ENCODE measurements at places on chromosomes 2 and 18.

GRCh38 chr2:168143813-168144212 lies 103.6 kb downstream of the STK39 start:
- no peak for DNase-seq

GRCh38 chr2:22885245-22885644 lies 499.7 kb upstream of the KLHL29 start:
- no peak for DNase-seq

DNA sequence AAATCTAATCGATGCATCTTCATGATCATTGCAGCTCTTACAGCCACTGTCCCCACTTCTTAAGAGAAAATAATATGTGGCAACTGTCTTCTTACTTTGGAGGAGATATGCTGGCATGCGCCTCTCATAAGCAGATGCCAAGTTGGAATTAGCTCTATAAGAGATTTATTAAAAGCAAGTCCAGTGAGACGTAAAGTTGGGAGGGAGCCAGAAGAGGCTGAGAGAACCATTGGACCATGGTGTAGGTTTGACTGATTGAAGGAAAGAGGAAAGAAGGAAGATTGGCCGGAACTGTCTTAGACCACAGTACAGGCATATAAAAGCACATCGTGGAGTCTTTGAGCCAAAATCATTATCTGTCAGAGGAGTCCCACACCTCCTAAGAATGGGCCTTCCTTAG lies 265.7 kb upstream of the ZC3H15 start:
- DNase-seq = no peak

GRCh38 chr2:215607766-215608165 lies 171.9 kb upstream of the FN1 start:
- peak; percentile 71 for DNase-seq

DNA sequence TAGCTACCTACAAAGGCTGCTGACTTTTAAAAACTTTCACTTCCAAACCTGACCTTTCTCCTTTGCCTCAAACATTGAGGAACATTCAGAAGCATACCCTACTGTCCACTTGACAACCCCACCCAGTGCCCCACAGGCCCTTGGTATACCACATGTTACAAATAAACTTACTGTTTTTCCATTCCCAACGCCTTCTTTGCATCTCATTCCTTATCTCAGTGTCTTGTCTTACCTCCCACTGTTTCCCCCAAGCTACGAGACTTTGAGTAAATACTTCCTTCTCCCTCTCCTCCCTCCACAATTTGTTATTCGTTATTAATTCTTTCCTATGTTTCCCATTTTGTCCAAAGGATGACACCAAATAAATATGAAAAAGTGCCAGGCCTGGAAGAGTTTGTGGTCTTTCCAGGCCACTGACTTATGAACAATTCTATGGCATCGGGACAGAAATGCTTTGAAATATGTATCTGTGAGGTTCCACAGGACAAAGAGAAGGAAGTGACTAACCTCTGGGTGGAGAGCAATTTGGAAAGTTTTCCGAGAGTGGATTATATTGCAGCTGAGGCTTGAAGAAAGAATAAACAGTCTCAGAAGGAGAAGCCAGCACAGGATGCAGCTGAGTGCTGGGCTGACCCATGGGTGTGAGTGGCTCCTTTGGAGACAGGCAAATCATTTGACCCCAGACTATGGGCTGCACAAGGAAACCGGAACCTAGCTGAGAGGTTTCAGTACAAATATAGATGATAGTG lies 409.0 kb downstream of the LPIN1 start:
- DNase-seq = peak; percentile 80

DNA sequence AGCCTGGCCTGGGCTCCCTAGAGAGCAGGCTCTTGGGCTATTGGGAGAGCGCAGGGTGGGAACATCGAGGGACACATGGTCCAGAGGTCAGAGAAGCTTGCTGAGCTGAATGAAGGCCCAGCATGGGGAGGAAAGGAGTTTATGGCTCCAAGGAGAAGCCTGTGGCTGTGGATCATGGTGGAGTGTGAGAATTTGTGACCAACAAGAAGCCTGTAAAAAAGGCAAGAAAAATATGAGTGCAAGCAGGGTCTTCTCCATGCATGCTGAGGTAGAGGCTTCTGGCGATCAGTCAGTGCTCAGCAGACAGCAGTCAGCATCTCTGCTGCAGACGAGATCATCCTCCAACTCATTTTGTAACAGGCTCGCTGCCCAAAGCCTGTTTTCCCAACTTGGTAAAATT lies 1.3 kb upstream of the SCYGR3 start:
- no peak for DNase-seq

DNA sequence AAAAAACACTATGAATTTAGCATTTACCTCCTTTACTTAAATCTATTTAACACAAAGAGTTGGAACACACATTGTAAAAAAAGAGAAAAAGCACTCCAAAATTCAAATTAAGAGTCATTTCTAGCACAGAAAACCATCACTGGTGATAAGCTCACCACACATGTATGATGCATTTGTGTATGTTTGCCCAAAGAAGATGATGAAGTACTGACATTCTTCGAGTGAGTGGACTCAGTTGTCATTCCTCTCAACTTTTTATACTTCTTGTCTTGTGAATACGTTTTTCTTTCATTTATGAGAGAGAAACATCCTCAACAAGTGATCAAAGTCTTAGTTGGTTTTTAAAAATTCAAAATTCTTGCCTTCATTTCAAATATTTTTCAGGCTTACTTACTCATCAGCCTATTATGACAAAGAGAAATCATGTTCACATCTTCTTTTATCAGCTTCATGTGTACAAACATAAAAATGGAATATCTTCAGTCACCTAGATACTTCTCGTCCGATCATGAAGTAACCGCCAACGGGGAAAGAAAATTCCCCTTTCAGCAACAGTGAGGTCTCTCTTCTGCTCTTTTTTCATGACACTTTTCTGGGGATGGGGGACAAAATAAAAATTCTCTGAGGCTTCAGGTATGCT lies 1.5 kb downstream of the DSEL start:
- DNase-seq = peak; percentile 41

GRCh38 chr18:13987956-13988355 lies 72.6 kb upstream of the MC2R start:
- no peak for DNase-seq

GRCh38 chr2:127770973-127771735 lies 39.8 kb downstream of the WDR33 start:
- DNase-seq = peak; percentile 89

- DNase-seq = peak; percentile 19
Measured at GRCh38 chr18:74266161-74266560, 25.6 kb downstream of the CYB5A start.

- DNase-seq = no peak
Measured at GRCh38 chr2:241796209-241796608, 12.8 kb upstream of the NEU4 start.

DNA sequence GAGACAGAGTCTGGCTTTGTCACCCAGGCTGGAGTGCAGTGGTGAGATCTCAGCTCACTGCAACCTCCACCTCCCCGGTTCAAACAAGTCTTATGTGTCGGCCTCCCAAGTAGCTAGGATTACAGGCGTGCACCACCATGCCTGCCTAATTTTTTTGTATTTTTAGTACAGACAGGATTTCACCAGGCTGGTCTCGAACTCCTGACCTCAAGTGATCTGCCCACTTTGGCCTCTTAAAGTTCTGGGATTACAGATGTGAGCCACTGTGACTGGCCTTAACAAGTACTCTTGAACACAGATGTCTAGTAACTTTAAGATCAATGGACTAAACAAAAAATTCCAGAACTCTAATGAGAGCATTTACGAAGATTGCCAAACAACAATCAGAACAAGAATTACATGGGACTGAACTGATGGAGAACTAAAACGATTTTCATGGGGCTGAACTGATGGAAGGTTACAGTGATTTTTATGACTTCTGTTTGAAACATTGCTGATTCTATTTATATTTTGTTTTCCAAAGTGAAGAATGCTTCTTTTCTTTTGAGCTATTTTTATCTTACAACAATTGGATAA lies 46.5 kb upstream of the ST3GAL5 start:
- no peak for DNase-seq

DNA sequence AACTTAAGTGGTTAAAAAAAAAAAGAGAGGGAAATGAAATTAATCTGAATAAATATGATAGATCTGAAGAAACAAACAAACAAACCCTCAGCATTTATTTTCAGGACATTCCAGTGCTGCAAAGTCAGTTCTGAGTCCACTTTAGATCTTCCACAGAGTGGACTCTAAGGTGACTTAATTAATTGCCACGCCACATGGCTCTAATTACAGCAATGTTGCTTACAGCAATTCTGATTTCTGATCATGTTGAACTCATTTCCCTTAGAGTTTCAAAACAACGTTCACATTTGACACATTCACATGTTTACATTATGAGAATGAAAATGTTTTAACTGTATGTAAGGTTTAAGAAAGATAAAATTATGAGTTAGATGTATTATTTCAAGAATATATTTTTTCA lies 38.6 kb upstream of the RASGRP3 start:
- DNase-seq = no peak

DNA sequence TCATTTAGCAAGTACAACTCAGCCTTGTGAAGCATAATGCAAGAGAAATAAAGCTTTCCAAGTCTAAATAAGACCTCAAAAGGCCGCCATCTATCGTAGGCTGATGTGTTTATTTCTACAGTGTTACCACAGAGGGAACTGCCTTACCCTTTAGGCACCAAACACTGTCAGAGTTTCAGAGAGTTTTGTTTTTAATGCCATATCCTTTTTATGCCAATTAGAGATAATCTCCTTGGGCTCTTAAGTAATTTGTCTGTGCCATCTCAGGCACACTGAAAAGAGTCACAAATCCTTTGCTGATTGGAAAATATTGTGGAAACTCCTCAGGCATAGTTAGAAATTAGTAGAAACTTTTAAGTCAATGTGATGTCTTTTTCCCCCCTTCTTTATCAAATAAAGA lies 797.1 kb downstream of the SLC4A3 start:
- no peak for DNase-seq

- peak; percentile 12 for DNase-seq
Measured at GRCh38 chr18:63421514-63421913, 762 bp downstream of the VPS4B start.

DNA sequence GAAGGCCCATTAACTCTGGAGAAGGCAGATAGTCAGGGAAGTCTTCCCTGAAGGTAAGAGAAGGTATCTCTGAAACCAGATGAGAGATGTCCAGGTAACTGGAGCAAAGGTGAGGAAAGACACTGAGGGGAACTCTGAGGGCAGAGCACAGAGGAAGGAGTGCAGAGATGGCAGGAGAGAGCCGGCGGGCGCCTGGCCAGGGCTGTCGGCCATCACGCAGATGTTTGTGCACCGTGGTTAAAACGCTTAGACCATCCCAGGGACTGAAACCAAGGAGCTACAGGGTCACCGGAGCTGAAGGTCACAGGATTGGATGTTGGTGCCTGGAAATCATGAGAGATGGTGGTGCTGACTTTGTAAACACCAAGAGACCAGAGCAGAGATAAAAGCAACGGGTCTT lies 55.4 kb downstream of the LAMA1 start:
- DNase-seq = no peak

GRCh38 chr18:35589546-35589945 lies 8.0 kb downstream of the GALNT1 start:
- no peak for DNase-seq

- peak; percentile 8 for DNase-seq
Measured at GRCh38 chr2:120177001-120177621, 46.1 kb downstream of the TMEM185B start.

GRCh38 chr18:46276748-46277147 lies 172.6 kb downstream of the HAUS1 start:
- no peak for DNase-seq

- DNase-seq = no peak
Measured at GRCh38 chr2:241110089-241110606, 8.1 kb upstream of the MTERF4 start.

- no peak for DNase-seq
Measured at GRCh38 chr2:101951296-101951695, 40.5 kb upstream of the IL1R2 start.

DNA sequence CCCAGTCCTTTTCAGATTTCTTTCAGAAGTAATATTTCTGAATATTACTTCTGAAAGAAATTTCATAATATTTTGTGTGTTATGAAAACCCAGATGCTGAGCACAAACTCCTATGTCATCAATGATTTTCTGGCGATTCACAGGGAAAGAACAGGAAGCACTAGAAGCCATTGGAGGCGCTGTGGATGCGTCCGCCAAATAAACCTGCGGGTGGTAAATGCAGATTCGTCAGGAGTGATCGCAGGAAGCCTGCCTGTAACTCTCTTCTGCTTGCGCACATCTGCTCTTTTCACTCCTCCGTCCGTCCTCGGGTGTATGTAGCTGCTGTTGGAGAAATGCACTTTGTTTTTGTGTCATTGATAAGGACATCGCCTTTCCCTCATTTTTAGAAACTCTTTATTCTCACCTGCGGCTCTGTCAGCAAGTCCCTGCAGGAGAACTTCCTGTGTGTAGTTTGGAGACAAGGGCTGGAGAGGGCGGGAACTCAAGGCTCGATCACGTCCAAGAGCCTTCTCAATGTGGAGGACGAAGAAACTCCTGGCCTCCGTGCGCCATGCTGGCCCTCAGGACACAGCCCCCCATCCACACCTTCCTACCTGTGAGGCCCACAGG lies 483.8 kb downstream of the GALR1 start:
- no peak for DNase-seq

DNA sequence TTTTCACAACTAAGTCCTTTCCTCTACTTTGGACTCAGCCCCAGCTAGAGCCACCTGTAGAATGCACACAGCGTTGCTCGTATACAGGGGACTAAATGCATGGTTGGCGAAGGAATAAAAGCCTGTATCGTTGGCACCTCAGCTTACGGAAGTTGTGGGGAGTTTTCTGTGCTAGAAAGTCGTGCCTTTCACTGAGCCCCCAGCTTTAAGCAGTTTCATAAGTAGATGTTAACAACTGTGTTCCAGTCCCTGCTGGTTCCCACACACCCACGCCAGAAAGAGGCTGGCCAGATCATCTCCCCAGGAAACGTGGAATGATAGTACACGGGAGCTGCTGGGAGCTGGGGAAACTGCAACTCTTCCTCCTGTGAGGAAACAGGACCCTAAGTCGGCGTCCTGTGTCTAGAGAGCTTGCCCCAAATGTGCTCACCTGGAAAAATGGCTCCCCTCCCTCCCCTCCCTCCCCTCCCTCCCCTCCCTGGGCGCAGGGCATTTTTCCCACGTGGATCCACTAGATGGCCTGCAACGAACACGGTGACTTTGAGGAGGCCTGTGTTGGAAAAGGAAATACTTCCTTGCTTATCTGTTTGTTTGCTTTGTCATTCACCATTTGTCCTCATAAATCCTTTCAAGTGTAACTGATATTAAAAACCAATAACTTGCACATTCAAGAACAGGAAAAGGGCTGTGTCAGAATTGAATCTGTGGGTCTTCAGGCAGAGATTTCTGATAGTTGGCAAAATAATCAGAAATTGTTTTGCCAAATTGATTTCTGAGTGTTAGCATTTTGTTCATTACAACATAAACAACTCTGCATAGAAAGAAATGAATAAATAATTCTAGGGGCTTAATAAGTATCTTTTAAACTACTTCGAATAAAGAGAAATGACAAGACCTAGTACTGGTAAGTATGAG lies 43.9 kb upstream of the RFX8 start:
- DNase-seq = peak; percentile 58

GRCh38 chr2:98393354-98393753 lies 47.1 kb downstream of the CNGA3 start:
- no peak for DNase-seq

- DNase-seq = no peak
Measured at GRCh38 chr2:74742471-74742870, 88.4 kb downstream of the SEMA4F start.
